NCI-H2107 (cell line): ENCODE measurements at places on chromosomes 11 and 22.

DNA sequence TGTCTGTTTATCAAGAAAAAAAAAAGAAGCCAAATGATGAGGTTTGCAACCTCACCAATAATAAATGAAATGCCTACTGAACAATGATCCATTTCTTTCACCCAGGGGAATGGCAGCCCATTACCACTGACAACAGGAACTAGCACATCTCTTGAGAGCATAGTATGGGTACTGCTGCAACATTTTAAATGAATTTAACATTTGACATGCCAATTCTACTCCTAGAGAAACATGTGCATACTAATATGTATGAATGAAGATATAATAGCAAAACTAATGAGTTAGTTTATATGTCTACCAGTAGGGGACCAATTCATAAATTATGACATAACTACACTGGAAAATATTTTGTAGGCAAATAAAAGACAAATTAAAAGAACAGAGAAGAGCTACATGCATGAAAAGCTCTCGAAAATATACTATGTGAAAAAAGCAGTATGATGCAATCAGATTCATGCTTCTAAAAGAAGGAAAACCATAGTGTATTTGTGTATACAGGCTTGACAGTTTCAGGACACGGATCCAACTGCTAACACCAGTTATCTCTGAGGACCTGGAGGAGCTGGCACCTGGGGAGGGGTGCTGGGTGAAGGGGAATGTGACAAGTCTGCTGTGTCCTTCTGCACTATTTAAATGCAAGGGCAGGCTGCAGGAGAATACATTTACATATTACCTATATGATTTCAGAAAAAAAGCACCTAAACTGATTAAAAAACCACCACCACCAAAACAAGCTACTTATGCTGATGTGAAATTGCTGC, 6.9 kb downstream of the SMCO4 start:
- no peak for DNase-seq

DNA sequence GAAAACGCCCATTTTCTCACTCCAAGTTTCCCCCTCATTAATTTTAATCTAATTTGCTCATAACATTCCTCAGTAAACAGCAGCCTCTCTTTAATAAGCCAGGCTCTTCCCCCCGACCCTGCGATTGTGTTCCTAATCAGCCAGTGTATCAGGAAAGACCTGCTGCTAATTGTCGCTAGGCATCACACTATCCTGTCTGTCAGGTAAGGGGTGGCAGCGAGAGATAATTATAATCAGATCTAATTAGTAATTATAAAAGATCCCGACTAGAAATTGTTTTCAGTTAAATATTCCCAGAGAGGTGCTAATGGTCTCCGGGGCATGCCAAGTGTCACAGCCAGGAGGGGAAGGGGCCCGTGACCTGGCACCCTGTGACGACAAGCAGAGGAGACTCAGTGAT, 142.8 kb downstream of the ST3GAL4 start:
- DNase-seq = no peak

DNA sequence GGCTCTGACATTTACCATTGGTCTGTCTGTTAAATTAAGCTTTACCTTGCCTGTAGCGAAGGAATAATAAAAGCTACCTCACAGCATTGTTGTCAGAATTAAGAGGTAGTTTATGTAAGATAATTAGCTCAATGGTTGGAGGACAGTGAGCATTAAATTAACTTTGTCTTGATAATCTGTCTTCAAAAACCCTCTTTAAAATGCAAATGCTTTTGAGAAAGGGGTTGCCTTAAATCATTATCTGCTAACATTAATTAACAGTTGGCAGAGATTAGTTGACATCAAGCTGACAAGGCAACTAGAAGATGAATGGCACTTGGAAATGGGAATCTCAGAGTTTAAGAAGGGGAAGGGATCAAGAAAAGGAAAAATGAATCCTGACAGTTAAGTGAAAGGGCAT, 761.1 kb upstream of the ARHGAP42 start:
- DNase-seq = no peak

- no peak for DNase-seq
Observed at GRCh38 chr11:130023204-130023603, 20.6 kb upstream of the PRDM10 start.

- no peak for DNase-seq
Observed at GRCh38 chr22:38504731-38505540, 1.2 kb downstream of the DDX17 start.

DNA sequence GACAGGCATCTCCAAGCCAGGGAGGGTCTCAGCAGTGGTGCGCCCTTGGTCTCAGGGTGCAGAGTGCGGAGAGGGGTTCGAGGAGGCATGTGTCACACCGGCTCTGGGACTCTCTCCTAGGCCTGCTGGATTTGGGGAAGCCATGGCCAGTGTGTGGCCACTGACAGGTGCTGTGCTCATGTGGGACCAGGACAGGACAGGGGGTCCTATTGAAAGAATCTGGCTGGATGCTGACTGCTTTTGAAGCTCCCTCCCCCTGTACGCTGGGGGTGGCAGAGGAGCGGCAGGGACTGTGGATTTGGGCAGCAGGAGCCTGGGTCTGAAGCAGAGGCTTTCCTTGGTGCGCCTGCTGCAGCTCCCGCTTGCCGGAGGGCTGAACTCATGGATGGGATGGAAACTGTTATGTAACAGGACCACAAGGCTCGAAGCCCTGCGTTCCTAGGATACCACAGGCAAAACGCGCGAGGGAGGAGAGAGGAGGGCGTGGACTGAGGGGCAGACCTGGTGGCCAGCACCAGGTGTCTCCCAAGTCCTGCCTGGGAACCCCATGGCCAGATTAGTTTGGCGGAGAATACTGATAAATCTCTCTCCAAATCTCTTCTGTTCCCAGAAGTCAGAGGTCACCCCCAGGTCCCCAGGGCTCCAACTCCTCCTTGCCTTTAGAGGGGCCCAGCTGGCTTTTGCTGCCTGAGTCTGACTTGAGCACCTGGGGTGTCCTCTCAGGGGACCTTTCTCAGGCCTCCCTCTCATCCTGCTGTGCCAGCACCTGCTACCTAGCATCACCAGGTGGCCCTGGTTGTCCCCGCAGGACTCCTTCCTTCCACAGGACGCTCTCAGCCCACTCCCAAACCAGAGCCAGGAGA, 13.8 kb upstream of the TEF start:
- peak; percentile 17 for DNase-seq

DNA sequence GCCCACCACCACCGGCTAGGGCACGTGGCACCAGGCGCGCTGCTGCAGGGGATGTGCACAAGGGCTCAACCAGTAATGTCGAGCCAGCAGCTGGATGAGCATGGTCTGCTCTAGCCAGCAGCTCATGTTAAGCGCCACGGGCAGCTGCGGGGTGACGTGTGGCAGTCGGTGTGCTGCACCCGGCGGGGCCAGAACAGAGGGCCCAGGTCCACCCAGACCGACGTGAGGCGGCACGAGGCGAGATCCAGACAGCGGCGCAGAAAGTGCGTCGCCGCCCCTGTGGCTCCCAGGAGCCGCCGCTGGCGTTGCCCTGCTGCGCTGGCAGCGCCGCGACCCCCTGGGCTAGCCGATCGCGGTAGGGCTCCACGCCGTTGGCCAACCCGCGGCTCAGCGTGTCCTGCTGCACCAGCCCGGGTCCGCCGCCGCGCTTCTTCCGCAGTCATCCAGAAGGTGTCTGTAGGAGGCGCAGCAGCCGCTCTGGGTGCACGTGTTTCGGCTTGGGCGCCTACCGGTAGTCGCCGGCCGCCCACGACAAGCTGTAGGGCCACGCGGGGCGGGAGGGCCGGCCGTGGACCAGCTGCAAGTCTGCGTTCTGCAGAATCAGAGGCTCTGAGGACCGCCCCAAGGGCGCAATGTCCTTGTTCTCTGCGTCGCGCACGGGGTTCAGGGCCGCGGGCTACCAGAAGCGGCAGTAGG, 4.6 kb upstream of the GALR3 start:
- no peak for DNase-seq

GRCh38 chr11:69965821-69966582, 112.1 kb upstream of the ANO1 start:
- DNase-seq = no peak

DNA sequence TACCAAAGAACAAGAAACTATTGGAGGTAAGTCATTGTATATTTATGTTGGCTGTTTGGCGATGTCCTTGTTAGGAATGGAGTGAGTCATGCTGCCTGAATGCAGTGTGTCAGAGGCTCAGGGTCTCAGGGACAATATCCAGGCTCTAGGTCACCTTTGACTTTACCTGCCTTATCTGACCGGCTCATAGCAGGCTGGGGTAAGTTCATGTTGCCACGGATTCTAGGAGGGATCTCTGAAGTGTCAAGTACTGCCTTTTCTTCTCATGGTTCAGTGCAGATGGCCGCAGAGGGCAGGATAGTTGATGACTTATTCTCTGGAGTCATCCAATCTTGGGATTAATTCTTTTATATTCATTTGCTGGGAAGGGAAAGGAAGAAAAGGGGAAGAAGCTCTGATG, 53.2 kb downstream of the SPON1 start:
- no peak for DNase-seq

GRCh38 chr22:46039535-46039934, 62.6 kb upstream of the WNT7B start:
- no peak for DNase-seq

DNA sequence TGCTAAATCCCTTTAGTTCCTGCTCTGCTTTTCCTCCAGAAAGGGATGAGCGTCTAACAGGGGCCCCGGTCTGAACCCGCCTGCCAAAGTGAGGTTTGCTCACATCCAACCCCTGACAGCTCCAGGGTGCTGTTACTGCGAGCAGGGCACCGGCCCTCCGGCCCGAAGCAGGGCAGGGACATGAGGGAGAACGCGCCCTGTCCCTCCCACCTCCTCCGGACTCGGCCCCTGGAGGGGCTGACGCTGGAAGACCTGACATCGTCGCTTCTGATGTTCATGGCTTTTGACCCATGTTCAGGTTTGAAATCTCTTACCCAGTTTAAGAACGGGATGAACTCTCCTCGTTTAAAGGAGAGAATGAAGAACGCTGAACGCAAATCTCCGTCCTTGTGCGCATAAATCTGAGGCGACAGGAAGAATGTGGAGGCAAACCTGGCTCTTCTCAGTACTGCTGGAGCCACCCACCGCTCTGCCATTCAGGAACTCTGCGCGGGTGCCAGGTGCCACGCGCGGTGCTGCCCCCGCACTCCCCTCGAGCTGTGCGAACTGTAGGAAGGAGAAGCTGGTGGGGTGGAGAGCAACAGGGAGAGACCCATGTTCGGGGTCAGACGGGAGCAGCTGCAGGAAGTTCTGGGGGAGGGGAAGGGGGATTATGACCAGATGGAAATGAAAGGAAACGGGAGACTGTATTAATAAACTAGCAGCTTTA, 826 bp upstream of the EEF1G start:
- no peak for DNase-seq

DNA sequence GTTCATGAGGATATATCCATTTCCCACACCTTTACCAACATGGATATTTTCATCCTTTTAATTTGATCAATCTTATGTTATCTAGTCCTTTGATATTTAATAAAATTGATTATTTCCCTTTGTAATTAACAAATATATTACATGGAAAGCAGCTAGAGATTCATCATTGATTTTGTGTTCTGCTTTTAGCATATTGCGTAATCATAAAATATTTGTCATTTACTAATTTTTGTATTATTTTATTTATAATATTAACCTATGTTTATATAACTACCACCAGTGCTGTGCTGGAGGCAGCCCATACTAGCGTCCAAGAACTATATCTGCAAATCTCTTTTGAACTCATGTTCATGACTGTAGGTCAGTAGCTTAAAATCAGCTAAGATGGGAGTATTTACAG, 4.7 kb downstream of the OR8U1 start:
- DNase-seq = no peak

GRCh38 chr11:102284008-102284407, 33.3 kb upstream of the BIRC3 start:
- no peak for DNase-seq

- no peak for DNase-seq
Observed at GRCh38 chr11:335779-336658, 15.4 kb upstream of the IFITM3 start.

DNA sequence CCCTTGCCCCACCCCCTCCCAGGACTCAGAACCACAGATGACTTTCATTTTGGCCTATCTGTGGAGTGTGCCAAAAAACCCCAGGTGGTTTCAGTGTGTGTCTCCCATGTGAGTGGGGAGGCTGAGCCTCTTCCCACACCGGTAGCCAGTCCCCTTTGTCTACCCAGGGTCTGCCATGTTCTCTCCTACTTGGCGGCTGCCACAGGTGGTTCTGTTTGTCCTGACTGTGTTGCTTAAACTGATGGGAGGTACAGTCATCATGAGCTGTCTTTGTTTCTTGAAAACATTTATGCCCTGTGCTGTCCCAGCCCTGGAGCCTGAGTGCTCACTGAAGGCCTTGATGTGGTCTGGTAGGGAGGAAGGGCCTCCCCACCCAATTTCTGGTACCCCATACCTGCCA, 39.7 kb upstream of the SUSD2 start:
- no peak for DNase-seq

DNA sequence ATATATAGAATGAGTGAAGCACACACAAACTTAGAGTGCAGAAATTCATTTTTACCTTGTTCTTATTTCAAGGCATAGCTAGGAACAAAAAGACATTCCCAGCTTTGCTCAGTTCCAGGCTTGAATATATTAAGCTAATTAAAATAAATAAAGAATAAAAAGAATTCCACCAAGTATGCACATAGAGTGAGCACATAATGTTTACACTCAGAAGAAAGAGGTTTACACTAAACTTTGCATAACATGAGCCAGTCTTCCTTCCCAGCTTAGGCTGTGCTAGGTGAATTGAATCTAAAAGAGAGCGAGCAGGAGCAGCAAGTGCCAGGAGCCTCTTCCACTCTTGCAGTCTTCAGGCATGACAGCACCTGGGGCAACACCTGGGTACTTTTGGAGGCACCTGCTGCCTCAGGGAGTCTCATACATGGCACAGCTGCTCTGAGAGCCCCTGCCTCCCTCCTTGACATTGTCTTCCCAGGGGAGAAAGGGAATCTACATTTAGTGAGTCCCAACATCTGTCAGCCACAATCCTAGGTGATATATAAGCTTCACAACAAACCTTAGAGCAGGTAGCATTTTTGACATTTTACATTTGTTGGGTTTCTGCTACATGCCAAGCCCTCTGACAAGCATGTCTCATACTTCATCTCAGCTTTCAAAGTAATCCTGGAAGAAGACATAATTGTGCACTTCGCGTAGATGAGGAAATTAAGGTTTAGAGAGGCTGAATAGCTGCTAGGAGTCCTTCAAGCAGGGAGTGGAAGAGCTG, 732.7 kb upstream of the TENM4 start:
- no peak for DNase-seq

DNA sequence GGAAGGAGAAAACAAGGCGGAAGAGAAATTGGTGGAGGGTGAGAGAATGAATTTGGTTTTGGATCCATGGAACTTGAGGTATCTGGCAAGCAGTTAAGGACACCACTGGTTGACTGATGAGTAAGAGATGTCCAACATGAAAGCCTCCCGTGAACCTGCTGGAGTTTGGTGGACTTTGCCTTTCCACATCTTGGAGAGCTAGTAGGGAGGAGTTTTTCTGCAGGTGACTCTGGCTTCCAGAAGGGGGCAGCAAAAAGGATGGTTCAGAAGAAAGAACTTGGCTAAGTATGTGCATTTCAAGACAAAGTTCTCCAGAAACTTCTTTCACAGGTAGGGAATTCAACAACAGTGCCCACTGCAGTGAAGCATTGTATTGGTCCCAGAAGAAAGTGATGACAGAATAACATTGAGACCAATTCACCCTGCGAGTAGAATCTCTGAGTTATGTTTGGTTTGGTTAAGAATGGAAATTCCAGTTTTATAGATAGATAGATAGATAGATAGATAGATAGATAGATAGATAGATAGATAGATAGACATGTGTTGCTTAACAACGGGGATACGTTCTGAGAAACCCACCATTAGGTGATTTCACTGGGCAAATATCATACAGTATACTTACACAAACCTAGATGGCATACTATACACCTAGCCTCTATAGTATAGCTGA, 28.5 kb downstream of the DCDC1 start:
- DNase-seq = no peak

GRCh38 chr11:19204836-19205235, 3.1 kb upstream of the CSRP3 start:
- no peak for DNase-seq

GRCh38 chr11:120815319-120816100, 208.4 kb upstream of the TBCEL start:
- DNase-seq = no peak
